ENCODE measurements at places on chromosomes 7 and 10.

DNA sequence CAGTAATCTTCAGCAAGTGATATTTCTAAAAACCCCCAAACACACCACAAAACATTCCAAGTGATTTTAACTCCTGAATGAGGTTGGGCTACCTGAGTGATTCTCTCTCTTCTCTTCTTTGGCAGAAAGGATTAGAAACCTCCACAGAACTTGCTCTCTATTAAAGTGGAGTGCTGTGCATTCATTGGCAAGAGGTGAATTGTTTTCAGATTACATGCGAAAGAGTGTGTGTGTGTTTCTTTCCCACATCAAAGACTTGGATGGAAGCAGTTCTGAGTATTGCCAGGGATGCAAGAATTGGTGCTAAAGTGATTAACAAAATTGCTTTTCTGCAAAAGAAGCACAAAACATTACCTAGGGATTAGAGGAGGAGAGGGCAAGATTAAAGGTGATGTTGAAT is 13.1 kb upstream of the FBXW4 start:
- DNase-seq: no peak

DNA sequence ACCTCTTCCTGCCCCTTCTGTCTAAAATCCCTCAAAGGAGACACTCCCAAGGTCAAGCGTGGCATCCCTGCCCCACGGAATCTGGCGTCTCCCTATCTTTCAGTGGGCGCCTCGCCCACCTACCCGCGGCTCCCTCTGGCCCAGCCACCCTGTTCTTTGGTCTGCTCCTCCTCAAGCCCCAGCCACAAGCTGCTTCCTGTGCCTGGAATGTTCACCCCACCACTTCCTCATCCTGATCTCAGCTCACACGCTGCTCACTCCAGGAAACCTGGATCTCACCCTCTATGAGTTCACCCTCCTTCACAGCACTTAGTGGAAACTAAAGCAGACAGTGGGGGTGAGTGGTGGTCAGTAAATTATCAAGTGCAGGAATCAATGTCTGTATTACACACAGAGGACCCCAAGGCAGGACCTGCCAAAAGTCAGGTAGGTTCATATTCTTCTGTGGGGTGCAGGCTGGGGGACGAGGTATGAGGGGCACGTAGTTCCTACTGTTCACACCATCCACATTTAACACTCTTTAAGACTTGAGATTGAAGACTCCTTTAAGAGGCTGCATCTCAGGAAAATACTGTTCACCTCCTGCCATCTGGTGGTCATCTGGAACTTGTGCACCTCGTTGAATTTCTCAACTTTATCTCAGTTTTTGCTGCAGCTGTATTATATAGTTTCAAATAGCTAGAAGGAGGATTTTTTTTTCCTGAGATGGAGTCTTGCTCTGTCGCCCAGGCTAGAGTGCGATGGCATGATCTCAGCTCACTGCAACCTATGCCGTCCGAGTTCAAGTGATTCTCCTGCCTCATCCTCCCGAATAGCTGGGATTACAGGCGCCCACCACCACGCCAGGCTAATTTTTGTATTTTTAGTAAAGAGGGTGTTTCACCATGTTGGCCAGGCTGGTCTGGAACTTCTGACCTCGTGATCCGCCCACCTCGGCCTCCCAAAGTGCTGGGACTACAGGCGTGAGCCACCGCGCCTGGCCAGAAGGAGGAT is 166.6 kb downstream of the ARHGAP21 start:
- peak; percentile 85 for DNase-seq

DNA sequence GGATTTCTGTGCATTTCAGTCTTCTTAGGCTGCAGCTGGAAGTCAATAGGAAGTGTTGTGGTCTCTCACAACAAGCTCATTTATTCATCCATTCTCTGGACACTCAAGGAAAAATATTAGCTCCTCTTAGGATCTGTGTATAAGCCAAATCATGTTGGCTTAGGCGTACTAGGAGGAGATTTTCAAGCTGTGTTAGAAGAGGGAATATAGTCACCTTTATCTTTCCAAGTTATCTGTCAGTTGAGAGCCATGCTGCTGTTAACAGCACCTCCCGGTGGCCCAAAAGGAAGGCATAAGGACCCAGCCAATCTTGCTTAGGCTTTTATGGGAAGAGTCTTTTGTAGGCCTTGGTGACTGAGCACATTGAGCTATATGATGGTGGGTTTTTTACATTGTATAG is 220.0 kb downstream of the LRMDA start:
- DNase-seq: no peak

GRCh38 chr7:29146057-29146706 is at the start of gene CPVL:
Gene CPVL, minus strand, starts transcription at chr7:29146537. Its CDS starts 25,476 bp downstream, at chr7:29121061.
- no peak for DNase-seq

- no peak for DNase-seq
These were observed 170.5 kb downstream of the C1GALT1 start for GRCh38 chr7:7352845-7353244.

DNA sequence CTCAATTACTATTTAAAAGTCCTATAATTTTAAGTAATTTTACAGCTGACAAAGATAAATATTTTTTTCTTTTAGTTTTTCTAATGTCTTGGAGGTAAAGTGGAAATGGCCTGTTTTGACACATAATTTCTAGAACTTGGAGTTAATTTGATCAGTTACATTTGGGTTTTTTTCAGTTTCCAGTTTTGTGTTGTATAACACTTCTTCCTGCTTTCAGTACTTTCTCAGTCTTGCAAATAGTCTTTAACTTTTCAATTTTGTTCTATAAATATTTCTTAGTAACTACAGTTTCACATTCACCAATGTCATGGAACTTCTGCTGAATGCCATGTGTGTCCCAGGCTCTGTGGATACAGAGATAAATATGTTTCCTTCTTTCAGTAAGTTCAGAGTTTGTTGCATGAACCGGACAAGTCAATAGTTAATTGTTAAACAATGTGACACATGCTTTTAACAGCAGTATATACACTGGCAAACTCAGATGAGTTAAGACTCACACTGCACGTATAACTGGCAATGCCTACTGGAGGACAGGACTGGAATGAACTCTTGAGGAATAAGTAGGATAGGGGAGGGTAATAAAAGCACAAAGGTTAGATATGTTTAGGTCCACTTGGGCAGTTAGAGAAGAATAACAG is 4.6 kb downstream of the SHOC2 start:
- no peak for DNase-seq

DNA sequence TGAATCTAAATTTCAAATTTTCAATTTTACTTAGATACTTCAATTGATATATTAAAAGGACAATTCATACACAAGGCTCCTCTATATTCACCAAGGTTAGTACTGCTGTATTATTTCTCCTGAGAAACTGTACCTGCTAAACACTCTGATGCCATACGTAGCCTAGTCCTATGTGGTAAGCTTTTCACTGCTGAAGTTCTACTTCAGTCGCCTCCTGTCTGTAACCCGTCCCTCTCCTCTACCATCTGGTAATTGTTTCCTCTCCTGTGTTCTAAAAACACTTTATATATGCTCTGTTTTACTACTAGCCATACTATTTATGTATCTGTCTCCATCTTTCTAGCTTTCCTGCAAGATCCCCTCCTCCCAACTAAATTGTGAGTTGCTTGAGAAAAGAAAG is 20.2 kb downstream of the PDZD8 start:
- no peak for DNase-seq

DNA sequence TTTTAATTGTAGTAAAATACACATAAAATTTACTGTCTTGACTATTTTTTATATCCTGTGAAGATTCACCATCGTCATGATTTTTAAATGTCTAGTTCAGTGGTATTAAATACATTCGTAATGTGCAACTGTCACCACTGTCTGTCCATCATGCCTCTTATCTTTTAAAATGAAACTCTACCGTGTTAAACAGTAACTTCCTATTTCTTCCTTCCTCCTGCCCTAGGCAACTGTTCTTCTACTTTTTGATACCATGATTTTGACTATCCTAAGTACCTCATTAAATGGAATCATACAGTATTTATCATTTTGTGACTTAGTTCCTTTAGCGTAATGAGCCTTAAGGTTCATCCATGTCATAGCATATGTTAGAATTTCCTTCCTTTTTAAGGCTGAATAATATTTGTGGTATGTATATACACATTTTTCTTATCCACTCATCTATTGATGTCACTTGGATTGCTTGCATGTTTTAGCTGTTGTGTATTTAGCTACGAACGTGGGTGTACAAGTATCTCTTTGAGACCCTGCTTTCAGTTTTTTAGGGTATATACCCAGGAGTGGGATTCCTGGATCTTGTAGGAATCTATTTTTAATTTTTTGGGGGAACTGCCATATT is 13.5 kb downstream of the SLK start:
- no peak for DNase-seq

GRCh38 chr7:2509298-2509906 is 10.2 kb upstream of the LFNG start:
- DNase-seq: no peak

- no peak for DNase-seq
These were observed 333.3 kb downstream of the CACNA2D1 start for GRCh38 chr7:82110146-82110840.

GRCh38 chr10:57015187-57015586 is 654.1 kb upstream of the ZWINT start:
- no peak for DNase-seq
